Activated CD4-positive, CD25-positive, alpha-beta regulatory T cell treated with anti-CD3 and anti-CD28 coated beads, Interleukin-2, amount 50 U/mL, for 16 hours (primary cell): ENCODE measurements at places on chromosomes 12 and 14.
A peak's percentile ranks its signal among the peaks of the same experiment; 100 is the strongest.

GRCh38 chr12:67943141-67943892 lies 45.9 kb upstream of the IFNG-AS1 start:
- peak; percentile 44 for DNase-seq

DNA sequence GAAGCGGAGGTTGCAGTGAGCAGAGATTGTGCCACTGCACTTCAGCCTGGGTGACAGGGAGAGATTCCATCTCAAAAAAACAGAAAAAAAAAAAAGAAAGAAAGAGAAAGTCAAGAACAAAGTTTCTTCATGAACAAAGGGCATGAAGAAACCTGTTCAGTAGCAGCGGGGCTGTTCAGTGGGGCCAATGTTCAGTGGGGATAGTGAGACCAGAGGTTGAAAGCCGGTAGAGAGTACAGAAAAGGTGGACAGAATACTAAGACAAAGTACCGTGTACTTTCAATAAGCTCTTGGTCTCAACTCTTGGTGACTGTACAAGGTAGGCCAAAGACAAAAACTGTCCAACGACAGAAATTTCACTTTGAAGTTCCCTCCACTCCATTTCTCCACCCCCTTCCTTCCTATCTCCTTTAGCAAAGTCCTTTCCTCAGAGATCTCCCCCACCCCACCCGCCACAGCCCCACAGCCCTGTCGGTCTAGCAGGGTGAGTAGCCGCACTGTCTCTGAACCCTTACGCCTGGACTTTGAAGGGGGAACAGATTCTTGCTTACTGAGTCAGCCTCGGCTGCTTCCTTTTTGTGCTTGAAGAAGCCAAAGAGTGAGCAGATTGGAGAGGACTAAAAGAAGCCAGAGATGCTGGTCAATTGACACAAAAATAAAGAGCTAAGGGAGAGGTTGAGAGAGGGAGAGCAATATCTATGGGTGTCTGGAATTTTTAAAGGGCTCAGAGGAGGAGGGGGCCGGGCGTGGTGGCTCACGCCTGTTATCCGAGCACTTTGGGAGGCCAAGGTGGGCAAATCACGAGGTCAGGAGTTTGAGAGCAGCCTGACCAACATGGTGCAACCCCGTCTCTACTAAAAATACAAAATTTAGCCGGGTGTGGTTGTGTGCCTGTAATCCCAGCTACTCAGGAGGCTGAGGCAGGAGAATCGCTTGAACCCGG lies 44.2 kb upstream of the FOS start:
- DNase-seq: no peak

DNA sequence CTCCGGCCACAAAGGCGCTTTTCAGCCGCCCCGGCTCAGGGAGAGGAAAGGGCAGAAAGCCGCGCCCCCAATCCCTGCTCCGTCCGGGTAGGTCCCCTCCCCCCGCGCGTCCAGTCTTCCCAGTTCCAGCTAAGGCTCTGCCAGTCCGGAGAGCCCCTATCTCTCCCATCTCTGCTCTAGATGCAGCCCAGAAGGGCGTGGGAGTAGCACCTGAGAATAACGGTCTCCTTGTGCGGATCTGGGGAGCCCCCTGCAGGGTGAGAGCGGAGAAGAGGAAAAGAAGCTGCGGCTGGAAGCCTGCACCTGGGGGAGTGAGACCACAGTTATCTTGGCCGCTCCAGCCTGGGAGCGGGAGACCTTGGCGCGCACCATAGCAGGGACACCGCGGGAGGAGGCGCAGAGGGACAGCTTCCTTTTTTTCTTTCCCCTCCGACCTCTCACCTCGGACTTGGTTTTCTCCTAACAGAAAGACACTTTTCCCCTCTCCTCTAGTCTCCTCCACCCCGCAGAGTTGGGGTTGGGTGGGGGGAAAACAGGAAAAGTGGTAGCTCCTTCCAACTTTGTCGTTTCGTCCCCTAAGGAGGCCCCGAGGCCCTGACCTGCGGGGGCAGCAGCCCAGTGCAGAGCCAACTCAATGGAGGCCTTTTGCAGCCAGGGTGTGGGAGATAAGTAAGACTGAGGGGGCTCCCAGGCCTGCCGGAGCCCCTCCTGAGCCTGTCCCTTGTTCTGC lies 2.4 kb downstream of the DHH start:
- peak; percentile 28 for DNase-seq

DNA sequence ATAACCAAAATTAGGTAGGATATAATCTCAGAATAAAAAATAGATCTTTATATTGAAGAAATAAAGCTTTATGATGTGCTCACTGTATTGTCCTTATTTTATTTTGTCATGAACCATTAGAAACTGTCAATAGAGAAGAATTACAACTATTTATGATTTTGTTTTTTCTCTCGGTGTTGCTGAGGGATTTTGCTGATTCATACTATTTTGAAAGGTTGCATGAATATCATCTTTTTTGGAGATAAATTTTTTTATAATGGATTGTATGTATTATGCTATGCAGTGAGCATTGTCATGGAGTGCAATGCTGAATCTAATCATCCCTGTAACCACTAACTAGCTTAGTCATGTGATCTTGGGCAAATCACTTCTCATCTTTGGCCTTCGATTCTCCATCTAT lies 15.0 kb downstream of the SLC39A9 start:
- no peak for DNase-seq

- DNase-seq: no peak
Observed at GRCh38 chr14:102923201-102923924, 900 bp downstream of the AMN start.

- DNase-seq: no peak
Observed at GRCh38 chr14:61229981-61230380, 51.2 kb downstream of the TMEM30B start.

DNA sequence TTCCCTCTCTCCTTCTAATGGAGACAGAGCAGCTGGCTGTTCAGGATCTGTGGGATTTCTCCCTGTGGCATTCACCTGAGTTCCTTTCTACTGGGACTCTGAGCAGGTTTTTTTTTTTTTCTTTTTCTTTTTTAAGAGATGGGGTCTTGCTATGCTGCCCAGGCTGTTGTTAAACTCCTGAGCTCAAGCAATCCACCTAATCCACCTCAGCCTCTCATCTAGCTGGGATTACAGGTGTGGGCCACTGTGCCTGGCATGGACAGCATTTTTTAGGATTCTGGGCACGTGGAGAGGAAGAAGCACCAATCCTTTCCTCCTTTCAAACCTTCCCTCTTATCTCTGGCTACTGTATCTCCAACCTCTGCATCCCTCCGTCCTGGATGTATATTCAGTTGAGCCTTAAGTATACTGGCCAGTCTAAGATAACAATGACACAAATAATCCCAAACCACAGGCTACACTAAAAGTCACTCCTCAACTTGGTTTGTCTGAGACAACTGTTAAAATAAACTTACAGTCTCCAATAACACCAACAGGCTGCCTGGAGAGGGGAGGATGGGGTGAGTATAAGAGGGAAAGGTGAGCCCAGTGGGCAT lies 16.4 kb upstream of the CELA1 start:
- DNase-seq: no peak

DNA sequence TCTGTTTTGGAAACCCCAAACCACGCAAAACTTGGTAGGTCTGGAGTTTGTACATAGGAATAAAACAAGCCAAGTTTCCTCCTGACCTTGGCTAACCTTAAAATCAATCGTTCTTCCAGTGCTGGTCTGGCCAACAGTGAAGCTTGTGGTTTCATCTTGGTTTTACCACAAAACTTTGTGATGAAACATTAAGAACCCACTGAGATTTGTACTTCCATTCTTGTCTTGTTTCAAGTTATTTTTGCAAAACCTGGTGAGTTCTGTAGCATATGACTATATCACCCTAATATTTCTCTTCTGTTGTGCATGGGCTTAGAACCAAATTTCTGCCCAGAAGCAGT lies 26.4 kb downstream of the SIX1 start:
- no peak for DNase-seq

DNA sequence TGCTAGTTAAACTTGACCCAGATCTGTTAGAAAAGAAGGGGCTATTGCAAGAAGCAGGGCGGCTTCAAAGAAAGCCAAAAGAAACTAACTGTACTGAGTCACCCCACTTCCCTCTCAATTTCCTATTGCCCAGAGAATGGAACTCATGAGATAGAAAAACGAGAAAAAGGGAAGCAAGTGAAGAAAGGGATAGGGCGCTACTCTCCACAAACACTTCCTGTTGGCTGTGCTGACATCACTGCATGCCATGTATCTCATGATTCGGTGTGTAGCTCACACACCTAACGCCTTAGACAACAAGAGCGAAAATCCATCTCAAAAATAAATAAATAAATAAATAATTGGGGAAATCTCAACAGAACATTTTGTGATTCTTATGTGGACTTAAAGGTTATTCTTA lies 13.0 kb upstream of the P2RX4 start:
- DNase-seq: no peak

DNA sequence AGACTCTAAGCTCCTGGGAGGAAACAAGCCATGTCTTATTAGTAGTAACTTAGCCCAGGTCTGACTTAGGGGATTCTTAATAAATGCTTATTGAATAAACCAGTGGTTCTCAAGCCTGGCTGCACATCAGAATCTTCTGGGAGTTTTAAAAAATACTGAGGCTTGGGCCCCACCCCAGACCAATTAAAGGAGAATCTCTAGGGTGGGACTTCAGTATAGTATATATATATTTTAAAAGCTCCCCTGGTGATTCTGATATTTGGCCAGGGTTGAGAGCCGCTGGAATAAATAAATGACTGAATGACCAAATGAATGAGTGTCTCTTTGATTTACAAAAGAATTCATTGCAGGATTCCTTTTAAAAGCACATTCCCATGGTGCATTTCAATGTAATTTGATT lies 151.5 kb upstream of the GSC start:
- no peak for DNase-seq

DNA sequence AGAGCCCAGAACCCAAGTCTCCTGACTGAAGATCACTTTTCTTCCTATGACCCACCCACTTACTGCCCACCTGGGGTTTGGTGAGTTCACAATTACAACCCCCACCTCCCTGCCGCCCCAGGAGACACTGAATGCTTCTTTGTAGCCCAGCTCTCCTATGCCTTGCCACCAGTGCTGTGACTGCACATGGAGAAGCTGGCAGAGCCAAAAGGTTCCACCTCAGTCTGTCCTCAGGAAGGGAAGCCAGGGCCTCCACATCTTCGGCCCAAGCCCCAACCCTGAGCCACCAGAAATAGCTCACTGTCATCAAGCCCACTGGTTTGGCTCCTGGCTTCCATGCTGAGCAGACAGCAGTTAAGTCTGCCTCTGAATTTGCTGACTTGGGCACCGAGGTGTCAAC lies 25.6 kb downstream of the OTUB2 start:
- DNase-seq: no peak

DNA sequence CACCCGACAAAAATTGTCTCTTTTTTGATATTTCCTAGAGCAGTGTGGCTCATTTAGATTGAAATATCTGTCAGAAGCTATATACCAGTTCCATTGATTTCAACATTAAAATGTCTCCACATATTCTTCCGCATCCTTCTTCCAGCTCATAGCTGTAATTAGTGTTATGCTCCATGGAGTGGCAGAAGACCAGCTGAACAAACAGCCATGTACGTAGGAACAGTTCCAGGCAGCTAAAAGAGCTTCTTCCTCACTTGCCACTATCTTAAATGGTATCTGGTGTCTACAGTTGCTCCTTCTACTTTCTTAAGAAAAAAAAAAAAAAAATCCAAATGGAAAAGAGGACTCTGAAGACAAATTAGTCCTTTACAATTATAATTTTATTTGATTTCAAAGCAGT lies 848.0 kb downstream of the DIO2 start:
- DNase-seq: no peak

GRCh38 chr12:120734210-120734609 lies 8.6 kb downstream of the ACADS start:
- DNase-seq: no peak

GRCh38 chr12:5276327-5276880 lies 155.5 kb upstream of the NTF3 start:
- no peak for DNase-seq

- no peak for DNase-seq
Observed at GRCh38 chr12:30447061-30447750, 248.5 kb downstream of the IPO8 start.

- no peak for DNase-seq
Observed at GRCh38 chr12:111692575-111693210, 6.8 kb downstream of the ACAD10 start.

DNA sequence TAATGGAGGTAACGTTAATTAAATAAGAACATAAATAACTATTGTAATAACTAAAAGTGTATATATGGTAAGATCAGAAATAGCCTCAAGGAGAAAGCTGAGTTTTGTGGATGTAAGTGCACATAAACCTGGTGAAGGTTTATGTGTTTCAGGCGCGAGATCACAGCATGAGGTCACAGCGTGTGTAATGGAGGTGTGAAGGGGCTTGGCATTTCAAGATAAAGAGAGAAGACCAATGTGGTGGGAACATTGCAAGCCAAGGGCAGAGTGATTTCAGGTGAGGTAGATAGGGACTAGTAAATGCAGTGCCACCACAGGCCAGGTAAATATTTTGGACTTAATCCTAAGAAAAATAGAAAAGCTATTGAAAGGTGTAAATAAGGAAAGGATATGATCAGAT lies 21.7 kb upstream of the KICS2 start:
- DNase-seq: no peak

GRCh38 chr12:109329686-109330085 lies 18.0 kb upstream of the MYO1H start:
- no peak for DNase-seq

- no peak for DNase-seq
Observed at GRCh38 chr12:114011711-114012110, 45.6 kb upstream of the RBM19 start.

DNA sequence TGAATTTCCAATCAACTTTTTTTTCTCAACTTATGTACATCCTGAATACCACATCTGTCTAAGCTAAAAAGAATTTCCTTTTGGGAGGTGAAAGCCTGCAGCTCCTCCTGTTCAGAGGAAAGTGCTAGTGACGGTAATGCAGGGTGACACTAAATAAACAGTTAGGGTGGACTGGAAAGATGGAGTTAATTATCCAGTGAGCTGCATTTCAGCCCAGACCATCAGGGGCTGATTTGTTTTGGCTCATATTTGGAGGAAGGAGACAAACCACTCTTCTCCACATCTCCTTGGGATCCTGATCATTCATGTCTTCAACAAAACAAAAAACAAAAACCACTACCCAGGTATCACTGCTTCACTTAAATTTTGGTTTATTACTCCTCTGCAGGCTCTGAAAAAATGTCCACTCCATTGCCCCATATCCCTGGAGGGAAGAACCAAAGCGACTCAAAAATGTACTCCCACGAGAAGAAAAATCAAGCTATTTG lies 5.1 kb upstream of the SIX1 start:
- no peak for DNase-seq

GRCh38 chr12:14986449-14986848 lies 13.6 kb downstream of the PDE6H start:
- DNase-seq: no peak

DNA sequence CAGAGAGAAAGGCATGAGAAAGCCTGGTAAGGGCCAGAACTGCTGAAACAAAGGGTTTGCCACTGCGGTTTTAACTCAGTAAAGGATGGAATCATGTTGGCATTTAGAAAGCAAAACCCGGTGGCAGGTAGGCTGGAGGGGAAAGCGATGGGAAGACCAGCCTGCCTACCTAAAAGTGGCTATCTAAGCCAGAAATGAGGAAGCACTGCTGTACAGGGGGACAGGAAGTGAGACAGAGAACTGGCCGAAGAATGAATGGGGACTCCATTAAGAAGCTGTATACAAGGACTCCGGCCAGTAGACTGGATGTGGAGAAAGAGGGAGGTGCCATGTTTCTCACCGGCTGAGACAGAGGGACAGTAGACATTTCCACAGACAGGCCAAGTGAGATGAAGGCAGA lies 48.2 kb downstream of the PPM1H start:
- DNase-seq: no peak
